ENCODE measurements at places on chromosomes 7 and 10.

- no peaks in the 10 kb centered on the region for H3K36me3 ChIP-seq
- peak; percentile 84 for DNase-seq
- peak overlapping the region; percentile 37 for H3K4me3 ChIP-seq
- H3K27ac ChIP-seq: peak overlapping the region; percentile 81
These were observed 29.1 kb downstream of the EPC1 start for GRCh38 chr10:32317795-32318357.

DNA sequence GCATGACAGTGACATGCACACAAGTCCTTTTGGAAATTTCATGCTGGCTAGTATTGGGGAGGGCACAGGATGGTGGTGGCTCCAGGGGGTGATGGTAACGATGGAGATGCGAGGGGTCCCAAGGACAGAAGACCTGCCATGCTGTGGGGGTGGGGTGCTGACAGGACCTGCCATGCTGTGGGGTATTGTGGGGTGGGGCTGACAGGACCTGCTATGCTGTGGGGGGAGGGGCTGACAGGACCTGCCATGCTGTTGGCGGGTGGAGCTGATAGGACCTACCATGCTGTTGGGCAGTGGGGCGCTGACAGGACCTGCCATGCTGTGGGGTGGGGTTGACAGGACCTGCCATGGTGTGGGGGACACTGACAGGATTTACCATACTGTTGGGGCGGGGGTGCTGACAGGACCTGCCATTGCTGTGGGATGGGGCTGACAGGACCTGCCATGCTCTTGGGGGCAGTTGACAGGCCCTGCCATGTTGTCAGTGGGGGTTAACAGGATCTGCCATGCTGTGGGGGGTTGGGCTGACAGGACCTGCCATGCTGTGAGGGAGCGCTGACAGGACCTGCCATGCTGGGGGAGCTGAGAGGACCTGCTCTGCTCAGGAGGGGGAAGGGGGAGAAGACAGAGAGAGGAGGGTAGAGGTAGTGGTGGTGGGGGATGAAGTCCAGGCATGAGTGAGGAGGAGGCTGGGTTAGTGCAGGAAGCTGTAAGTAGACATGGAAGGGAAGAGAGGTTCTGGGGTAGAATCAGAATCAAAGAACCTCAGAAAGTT lies 36.2 kb upstream of the RET start:
- no peaks in the 10 kb centered on the region for H3K36me3 ChIP-seq
- no peaks in the 10 kb centered on the region for H3K4me1 ChIP-seq
- H3K27me3 ChIP-seq: no peaks in the 10 kb centered on the region
- no peak overlapping the region for H3K4me3 ChIP-seq
- DNase-seq: no peak

DNA sequence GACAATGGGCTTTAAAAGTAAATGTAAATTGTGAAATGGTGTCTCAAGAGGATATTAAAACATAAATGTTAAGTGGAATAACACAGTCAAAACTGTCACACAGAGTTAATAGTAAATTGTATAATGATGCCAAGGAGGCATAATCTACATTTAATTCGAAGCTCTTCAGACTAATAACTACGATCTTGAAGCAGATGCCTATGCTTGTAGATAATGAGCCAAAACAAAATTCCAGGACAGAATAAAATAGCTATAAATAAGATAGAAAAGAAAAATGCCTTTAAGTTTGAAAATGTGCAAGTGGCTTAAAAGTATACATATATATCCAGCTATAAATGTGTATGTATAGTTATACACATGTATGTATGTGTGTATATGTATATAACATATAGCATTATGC lies 17.5 kb downstream of the TWIST1 start:
- no peak overlapping the region for H3K4me3 ChIP-seq
- DNase-seq: no peak
- H3K27me3 ChIP-seq: no peaks in the 10 kb centered on the region
- H3K27ac ChIP-seq: no peak overlapping the region
- no peaks in the 10 kb centered on the region for H3K36me3 ChIP-seq
- H3K4me1 ChIP-seq: no peaks in the 10 kb centered on the region

DNA sequence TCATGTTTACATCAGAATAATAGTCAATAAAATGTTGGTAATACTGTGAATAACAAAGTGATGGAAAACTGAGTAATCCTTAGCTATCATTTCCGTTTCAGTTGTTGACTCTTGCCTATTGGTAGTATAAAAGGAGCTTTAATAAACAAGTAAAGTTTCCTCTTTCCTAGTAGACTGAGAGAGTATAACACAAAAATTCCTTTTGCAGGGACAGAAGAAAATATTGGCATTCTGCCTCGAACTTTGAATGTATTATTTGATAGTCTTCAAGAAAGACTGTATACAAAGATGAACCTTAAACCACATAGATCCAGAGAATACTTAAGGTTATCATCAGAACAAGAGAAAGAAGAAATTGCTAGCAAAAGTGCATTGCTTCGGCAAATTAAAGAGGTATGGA lies 9.4 kb downstream of the KIF20B start:
- no peaks in the 10 kb centered on the region for H3K4me1 ChIP-seq
- no peak overlapping the region for H3K27ac ChIP-seq
- H3K27me3 ChIP-seq: no peaks in the 10 kb centered on the region
- H3K4me3 ChIP-seq: no peak overlapping the region

All from MM.1S (cell line).